ENCODE measurements at places on chromosomes 4 and X. TPM values are rescaled to one million over a fixed set of nuclear protein-coding genes. Genes with fewer than 3 reads are reported as not detected.

- no peak for DNase-seq
Measured at GRCh38 chr4:147826288-147826646, 94.4 kb downstream of the ARHGAP10 start.

GRCh38 chr4:170623899-170624298 lies 534.1 kb upstream of the AADAT start:
- DNase-seq = no peak

- DNase-seq = no peak
Measured at GRCh38 chr4:15416357-15417232, 11.2 kb upstream of the C1QTNF7 start.

DNA sequence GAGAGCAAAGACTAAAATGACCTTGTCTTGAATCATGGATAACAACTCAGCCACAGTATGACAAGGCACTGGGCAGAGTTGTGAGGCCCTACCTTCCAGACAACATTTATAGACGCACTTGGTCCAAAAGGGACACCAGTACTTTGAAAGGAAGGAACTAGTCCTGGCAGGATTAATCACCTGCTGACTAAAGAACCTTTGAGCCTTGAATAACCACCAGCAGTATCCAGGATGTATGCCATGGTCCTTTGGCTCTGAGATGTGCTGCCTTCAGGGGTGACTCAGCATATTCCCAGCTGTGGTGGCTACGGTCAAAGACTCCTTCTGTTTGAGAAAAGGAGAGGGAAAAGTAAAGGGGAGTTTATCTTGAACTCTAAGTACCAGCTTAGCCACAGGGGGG lies 118.1 kb upstream of the PRR32 start:
- no peak for DNase-seq

DNA sequence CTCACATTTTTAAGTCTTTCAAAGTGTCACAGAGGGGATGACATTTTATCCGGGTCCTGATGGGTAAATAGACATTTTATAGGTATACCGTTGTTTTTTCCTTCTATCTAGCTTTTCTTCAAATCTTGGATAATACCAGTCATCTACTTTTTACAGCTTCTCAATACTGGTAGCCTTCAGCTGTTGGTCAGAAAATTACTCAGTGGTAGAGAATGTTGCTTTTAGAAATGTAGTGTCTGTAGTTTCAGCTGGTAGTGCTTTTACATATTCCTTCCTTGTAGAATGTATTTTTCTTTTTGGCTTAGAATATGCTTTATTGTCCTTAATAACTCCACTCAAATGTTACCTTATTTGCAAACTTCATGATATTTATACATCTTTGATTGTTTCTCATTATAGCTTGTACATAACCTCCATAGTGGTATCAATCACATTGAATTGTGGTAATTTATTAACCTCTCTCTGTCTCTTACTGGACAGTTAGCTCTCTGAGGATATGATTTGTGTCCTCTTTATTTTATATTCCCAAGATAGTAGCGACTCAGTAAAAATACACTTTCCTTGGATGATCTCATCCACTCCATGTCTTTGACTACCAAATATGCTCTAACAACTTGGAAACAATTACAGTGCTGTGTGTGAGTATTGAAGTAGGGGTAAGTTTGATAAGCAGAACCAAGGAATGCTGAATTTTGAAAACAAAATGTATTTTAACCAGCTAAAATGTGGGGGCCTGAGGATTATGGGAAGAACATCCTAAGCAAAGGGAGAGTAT lies 53.8 kb downstream of the RAP1GDS1 start:
- DNase-seq = peak; percentile 46

GRCh38 chrX:129818123-129818522 lies 25.6 kb downstream of the ZDHHC9 start:
- DNase-seq = peak; percentile 33

GRCh38 chrX:24282381-24283126 lies 31.3 kb downstream of the SUPT20HL2 start:
- peak; percentile 31 for DNase-seq

DNA sequence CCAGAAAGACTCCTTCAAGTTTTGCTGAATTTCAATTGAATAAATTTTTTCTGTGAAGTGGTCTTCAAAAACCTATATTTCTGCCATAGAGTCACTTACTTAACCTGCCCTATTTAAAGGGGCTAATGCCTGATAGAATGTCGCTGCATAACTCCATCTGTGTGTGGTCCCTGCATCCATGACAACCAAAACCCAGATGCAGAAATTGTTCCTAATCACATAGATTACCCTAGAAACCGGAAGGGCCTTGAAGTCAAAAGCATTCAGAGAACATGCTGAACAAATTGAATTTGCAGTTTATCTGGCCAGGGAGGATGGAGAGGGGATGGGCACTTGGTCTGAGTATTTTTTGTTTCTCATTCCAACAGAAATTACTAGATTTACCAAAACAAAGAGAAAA lies 1.5 kb upstream of the PARM1 start:
- DNase-seq = no peak

GRCh38 chr4:118363166-118363565 lies 10.4 kb upstream of the PRSS12 start:
- DNase-seq = no peak

DNA sequence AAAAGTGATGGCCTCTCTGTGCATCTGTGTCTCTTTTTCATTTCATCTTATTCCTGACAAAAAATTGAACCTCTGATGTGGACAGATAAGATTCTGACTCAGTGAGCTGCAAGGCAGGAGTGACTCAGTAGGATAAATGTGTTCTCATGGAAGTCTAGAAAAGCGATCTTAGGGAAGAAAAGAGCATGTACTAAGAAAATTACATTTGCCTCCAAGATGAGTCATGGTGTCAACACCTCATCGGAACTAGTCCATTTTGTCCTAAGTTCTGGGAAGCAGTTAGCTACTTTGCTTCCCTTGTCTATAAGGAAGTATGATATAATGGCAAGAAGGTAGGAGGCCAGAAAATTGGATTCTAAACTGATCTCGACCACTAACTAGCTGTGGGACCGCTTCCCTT lies 83.5 kb upstream of the AFF2 start:
- no peak for DNase-seq

GRCh38 chrX:46686003-46686645 lies 72.8 kb downstream of the SLC9A7 start:
- DNase-seq = peak; percentile 41

DNA sequence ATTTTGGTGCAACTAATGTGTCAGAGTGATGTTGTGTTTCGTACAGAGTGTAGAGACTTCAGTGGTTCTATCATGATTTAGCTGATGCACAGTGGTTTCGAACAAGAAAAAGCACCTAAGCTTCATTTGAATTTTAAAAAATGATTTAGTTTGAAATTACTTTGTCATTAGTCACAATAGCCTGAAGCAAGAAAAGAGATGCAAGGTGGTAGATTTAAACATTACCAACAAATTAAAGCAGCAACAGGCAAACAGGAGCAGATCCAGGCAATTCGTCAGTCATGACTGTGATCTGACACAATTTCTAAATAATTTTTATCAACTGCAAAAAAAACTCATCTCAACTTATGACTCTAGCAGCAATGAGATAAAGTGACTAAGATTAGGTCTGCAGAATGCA lies 24.6 kb upstream of the COX7B2 start:
- DNase-seq = no peak

GRCh38 chr4:168511780-168512489 lies 15.1 kb downstream of the PALLD start:
- no peak for DNase-seq

- DNase-seq = no peak
Measured at GRCh38 chr4:12555011-12555410, 929.1 kb downstream of the RAB28 start.

The SLC2A9 gene
- 0.56 TPM for total RNA-seq

The HCCS gene
- 35.8 TPM for total RNA-seq

The FRAS1 gene
- under 0.01 TPM for total RNA-seq

The SPATA4 gene
- 0.28 TPM for total RNA-seq

The TAF7L gene
- 0.28 TPM for total RNA-seq

The STOX2 gene
- total RNA-seq = 5.4 TPM

Measured in IMR-90 (cell line).